ENCODE measurements at places on chromosomes 3 and 15. TPM values are rescaled to one million over a fixed set of nuclear protein-coding genes. Genes with fewer than 3 reads are reported as not detected.

- H3K4me3 ChIP-seq, result no peak overlapping the region
- no peaks in the 10 kb centered on the region for H3K4me1 ChIP-seq
- no peaks in the 10 kb centered on the region for H3K36me3 ChIP-seq
- no peak for DNase-seq
- H3K27me3 ChIP-seq, result peaks cover 30% of the 10 kb centered on the region
Observed at GRCh38 chr3:9137676-9138075, 111.8 kb downstream of the SRGAP3 start.

- peak overlapping the region; percentile 0 for H3K4me3 ChIP-seq
- peaks cover 37% of the 10 kb centered on the region for H3K4me1 ChIP-seq
- H3K27me3 ChIP-seq, result no peaks in the 10 kb centered on the region
- no peak for DNase-seq
- peak overlapping the region; percentile 67 for H3K27ac ChIP-seq
Observed at GRCh38 chr3:125512135-125512920, 7.7 kb downstream of the SNX4 start.

GRCh38 chr3:45497963-45498362, 96.6 kb upstream of the LIMD1 start:
- H3K4me1 ChIP-seq, result no peaks in the 10 kb centered on the region
- no peak overlapping the region for H3K27ac ChIP-seq
- no peak for DNase-seq
- peaks cover 2% of the 10 kb centered on the region for H3K27me3 ChIP-seq

DNA sequence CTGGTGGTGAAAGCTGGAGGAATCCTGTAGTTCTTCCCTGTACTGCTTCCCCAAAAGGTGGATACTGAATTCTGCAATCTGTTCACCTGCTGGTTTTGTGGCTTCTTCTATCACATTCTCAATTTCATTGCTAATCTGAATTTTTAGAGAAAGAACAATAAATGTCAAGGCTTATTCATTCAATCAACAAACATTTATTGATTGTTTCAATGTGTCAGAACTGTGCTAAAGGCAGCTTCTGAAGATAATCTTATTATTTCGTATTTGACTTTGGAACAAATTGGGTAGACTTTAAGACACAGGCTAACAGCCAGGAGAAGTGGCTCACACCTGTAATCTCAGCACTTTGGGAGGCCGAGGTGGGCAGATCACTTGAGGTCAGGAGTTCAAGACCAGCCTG, 46.8 kb downstream of the IMPG2 start:
- H3K4me3 ChIP-seq, result no peak overlapping the region
- no peaks in the 10 kb centered on the region for H3K27me3 ChIP-seq
- H3K27ac ChIP-seq, result no peak overlapping the region
- H3K4me1 ChIP-seq, result peaks cover 2% of the 10 kb centered on the region

Gene HOMER2
- total RNA-seq, result 0.84 TPM

Gene UPK1B
- total RNA-seq, result 0.12 TPM
